ENCODE measurements at places on chromosomes 3 and 15. TPM values are rescaled to one million over a fixed set of nuclear protein-coding genes. Genes with fewer than 3 reads are reported as not detected.
A peak's percentile ranks its signal among the peaks of the same experiment; 100 is the strongest.

RBP2 gene
- not detected for total RNA-seq

DNA sequence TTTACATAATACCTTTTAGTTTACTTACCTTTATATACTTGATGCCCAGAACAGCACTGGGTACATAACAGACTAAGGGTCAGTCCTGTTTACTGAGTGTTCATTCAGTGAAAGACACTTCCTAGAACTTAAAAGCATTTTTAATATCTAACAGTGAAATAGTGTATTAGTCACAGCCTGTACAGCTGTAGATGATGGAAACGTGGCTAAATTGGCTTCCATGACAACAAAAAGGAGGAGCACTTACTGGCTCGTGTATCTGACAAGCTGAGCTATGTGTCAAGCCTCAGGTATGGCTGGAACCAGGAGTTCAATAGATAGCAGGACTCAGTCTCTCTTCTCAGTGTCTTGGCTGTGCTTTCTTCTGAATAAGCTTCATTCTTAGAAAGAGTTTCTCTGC lies 40.2 kb downstream of the CMTM8 start:
- DNase-seq: no peak
- H3K4me1 ChIP-seq: no peaks in the 10 kb centered on the region
- no peaks in the 10 kb centered on the region for H3K27me3 ChIP-seq
- H3K36me3 ChIP-seq: no peaks in the 10 kb centered on the region
- H3K27ac ChIP-seq: no peak overlapping the region

DNA sequence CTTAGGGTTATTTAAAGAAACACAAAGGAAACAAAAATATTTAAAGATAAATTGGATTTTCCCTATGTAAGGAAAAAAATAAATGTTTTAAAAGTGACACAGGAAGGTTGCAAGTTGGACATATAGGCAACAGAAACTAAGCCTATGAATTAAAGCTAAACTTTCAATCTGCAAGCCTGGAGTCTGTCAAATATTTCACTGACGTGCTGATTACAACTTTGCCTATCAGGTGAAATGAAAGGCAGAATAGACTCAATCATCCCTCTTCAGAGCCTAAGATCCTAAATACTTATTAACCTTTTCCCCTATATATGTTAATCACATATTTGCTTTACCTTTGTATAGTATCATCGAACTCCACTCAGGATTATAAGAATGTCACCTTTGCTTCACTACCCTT lies 1068.0 kb upstream of the ALCAM start:
- no peaks in the 10 kb centered on the region for H3K4me1 ChIP-seq
- no peak for DNase-seq
- H3K4me3 ChIP-seq: no peak overlapping the region
- no peak overlapping the region for H3K27ac ChIP-seq

SERINC4 gene
- 0.18 TPM for total RNA-seq

GRCh38 chr3:156615592-156616173 lies 58.7 kb upstream of the TIPARP start:
- no peaks in the 10 kb centered on the region for H3K27me3 ChIP-seq
- no peaks in the 10 kb centered on the region for H3K36me3 ChIP-seq
- no peak overlapping the region for H3K4me3 ChIP-seq
- H3K27ac ChIP-seq: no peak overlapping the region
- DNase-seq: no peak

SLC30A4 gene
- 5.9 TPM for total RNA-seq

DNA sequence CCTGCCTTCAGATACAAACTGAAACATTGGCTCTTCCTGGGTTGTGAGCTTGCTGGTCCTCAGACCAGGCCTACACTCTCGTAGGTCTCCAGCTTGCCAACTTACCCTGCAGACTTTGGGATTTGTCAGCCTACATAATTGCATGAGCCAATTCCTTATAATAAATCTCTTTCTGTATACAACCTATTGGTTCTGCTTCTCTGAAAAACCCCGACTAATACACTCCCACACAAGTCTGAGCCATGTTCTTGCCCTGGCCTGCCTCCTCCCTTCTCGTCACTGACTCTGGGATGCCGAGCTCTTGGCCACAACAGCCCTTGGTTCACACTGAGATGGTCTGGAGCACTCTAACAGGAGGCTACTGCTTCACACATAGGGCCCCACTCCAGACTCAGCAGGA lies 9.5 kb downstream of the CYP19A1 start:
- H3K4me3 ChIP-seq: no peak overlapping the region
- H3K4me1 ChIP-seq: peaks cover under 1% of the 10 kb centered on the region
- no peak overlapping the region for H3K27ac ChIP-seq
- H3K27me3 ChIP-seq: no peaks in the 10 kb centered on the region

GRCh38 chr3:79953591-79954101 lies 185.8 kb upstream of the ROBO1 start:
- H3K27ac ChIP-seq: no peak overlapping the region
- H3K27me3 ChIP-seq: no peaks in the 10 kb centered on the region
- H3K4me3 ChIP-seq: no peak overlapping the region

DNA sequence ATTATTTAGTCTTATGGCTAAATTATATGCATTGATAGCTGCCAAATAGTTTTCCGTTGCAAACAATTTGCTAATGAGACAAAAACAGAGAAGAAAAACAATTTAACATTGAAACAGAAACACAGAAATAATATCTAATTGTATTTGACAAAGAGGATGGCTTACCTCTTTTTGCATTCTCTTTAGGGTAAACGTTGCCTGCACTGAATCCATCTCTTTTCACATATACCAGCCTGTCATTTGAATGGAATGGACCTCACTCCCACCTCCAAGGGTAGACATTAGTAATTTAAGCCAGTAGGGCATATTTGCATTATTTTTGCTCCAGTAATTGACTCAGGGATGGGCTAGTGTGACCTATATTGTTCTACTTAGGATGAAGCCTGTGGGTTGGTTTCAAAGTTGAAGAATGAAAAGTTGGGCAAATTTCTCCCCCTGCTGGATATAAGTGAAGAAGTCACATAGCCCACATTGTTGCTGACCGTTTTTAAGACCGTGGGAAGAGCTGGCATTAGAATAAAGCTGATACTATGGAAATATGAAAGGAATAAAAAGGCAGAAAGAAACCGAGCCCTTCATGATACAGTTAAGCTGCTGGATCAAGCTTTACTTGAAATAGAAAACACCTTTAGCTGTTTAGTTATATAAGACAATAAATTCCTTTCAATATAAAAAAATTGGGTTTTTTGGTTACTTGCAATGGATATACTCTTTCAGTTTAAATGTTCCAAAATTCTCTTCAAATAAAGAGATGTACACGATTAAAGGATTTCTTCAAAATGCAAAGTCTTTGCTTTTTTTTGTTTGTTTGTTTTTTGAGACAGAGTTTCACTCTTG lies 26.9 kb downstream of the PIERCE2 start:
- H3K4me3 ChIP-seq: no peak overlapping the region
- no peaks in the 10 kb centered on the region for H3K27me3 ChIP-seq
- DNase-seq: peak; percentile 67
- no peak overlapping the region for H3K27ac ChIP-seq

GRCh38 chr3:183762304-183762703 lies 63.1 kb downstream of the MAP6D1 start:
- no peak overlapping the region for H3K4me3 ChIP-seq
- peaks cover 50% of the 10 kb centered on the region for H3K36me3 ChIP-seq
- no peaks in the 10 kb centered on the region for H3K4me1 ChIP-seq
- DNase-seq: no peak

- no peak overlapping the region for H3K4me3 ChIP-seq
- H3K27ac ChIP-seq: peak overlapping the region; percentile 75
- H3K27me3 ChIP-seq: no peaks in the 10 kb centered on the region
- peak; percentile 92 for DNase-seq
- H3K4me1 ChIP-seq: peaks cover 24% of the 10 kb centered on the region
These were observed 322.8 kb downstream of the ZNF621 start for GRCh38 chr3:40847551-40847992.

GRCh38 chr15:40695469-40695890 lies 506 bp downstream of the RAD51 start:
- H3K27me3 ChIP-seq: no peaks in the 10 kb centered on the region
- peak overlapping the region; percentile 32 for H3K27ac ChIP-seq
- peak; percentile 33 for DNase-seq
- peaks cover 14% of the 10 kb centered on the region for H3K36me3 ChIP-seq

BNC1 gene
- 1.0 TPM for total RNA-seq

All from muscle of leg (tissue), 16 donors.